CD4-positive, alpha-beta T cell (primary cell): ENCODE measurements at places on chromosomes 6 and 20.
A peak's percentile ranks its signal among the peaks of the same experiment; 100 is the strongest.

GRCh38 chr6:33142501-33143070, 49.7 kb downstream of the COL11A2 start:
- DNase-seq: no peak

- no peak for DNase-seq
Measured at GRCh38 chr6:22513667-22514066, 55.7 kb upstream of the HDGFL1 start.

DNA sequence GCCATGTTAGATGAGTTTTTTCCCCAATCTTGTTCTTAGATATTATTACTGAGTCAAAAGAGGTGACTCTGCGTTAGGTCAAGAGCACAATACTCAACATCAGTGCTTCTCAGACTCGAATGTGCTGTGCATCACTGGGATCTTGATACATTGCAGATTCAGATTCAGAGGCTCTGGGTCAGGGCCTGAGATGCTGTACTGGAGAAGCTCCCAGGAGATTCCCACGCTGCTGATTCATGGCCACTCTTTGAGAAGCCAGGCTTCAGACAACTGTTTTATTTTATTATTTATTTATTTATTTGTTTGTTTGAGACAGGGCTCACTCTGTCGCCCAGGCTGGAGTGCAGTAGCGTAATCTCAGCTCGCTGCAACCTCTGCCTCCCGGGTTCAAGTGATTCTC, 41.4 kb upstream of the ARID1B start:
- no peak for DNase-seq

- DNase-seq: no peak
Measured at GRCh38 chr6:156057869-156058268, 602.2 kb upstream of the NOX3 start.

DNA sequence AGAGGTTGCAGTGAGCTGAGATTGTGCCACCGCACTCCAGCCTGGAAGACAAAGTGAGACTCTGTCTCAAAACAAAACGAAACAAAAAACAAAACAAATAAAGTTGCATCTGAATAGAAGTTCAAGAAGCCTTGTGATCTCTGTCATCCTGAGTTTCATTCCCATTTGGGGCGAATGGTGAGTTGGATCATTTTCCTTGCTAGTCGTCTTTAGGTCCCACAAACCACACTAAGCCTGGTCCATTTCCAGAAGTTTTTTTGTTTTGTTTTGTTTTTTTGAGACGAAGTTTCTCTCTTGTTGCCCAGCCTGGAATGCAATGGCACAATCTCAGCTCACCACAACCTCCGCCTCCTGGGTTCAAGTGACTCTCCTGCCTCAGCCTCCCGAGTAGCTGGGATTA, 33.8 kb downstream of the ZNF217 start:
- DNase-seq: no peak

- no peak for DNase-seq
Measured at GRCh38 chr6:87105823-87106222, 10.9 kb upstream of the CGA start.

DNA sequence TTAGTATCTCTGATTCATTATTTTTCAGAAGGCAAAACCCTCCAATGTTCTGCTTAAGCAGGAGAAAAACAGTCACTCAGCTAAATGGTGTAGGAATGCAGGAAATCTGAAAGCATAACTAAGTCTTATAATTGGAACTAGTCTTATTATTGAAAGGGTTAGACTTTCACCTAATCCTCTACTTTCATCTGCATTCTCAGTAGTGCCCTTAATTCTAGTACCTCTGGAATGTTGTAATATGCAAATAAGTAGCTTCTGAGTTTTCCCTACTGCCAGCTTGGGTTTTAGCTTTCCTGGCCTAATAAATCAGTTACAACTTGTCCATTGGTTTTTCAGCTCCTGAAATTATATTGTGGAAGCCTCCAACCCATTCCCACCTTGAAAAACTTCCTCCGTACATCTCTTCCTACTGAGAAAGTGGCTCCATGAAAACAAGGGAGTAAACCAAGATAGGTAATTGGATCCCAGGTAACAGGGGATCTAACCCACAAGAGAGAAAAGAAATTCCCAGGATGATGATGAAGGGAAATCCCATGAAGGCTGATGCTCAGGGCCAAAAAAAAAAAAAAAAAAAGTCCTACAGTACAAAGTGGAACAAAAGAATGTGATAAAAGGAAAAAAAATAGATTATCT, 147.0 kb downstream of the TBC1D32 start:
- DNase-seq: no peak

GRCh38 chr20:17680836-17681725, 961 bp downstream of the RRBP1 start:
- DNase-seq: peak; percentile 72

DNA sequence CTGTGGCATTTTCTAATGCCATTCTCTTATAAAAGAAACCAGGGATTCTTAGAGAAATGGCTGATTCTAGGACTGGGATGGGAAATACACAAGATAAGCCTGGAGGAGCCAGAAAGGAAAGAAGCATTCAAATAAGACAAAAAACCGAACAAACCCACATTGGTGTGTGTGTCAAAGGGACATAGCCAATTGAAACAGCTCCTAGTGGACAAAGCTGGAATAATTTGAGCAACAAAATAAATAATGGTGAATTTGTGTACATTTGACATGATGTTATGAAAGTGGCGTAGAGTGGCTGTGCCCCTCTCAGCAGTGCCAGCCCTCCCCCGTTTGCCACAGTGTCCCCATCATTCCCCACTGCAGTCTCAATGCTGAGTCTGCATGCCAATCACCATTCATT, 55.5 kb downstream of the B3GAT2 start:
- DNase-seq: no peak
